ENCODE measurements at places on chromosomes 16 and 17. TPM values are rescaled to one million over a fixed set of nuclear protein-coding genes. Genes with fewer than 3 reads are reported as not detected.

Gene HIC1
- 48.6 TPM for total RNA-seq

Gene KRTAP3-1
- not detected for total RNA-seq

Gene TNFSF13
- total RNA-seq, result 19.4 TPM

Gene CMTM1
- total RNA-seq, result 1.7 TPM

DNA sequence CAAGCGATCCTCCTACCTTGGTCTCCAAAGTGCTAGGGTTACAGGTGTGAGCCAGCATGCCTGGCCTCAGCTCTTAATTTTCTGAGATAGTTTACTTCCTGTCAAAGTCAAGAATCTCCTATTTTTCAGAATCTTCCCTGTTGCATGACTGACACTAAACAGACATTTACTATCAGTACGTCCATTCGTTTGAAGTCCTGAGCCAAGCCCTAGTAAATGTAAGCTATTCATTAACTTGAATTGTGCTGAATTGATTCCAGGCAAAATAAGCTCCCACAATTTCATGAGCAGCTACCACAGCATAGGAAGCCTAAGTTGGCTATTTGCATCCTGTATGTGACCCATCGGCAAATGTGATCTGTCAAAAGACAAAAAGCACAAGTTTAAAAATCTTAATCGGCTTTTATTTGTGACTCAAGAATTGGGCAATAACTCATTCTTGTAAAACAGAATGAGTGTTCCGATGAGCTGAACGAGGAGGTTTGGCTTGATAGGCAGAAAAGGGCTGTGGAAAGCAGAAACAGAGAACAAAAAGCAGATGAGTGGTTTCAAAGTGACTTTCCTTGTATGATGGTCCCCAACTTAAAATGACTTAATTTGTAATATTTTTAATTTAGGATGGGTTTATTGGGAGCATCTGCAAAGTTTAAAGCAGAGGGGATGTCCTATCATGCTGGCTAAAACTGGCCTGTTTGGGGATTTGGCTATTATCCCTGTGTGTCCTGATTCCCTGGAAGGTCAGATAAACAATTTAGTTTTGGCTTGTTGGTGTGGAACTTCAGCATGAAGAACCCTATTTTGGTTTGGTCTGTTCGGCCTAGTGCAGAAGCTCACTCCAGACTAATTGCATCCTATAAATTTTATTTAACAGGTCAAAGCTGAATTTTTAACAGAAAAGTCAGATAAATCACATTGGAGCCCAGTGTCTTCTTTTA lies 14.2 kb downstream of the RNF112 start:
- no peak overlapping the region for H3K4me3 ChIP-seq
- no peaks in the 10 kb centered on the region for H3K36me3 ChIP-seq

- no peak overlapping the region for H3K4me3 ChIP-seq
- no peaks in the 10 kb centered on the region for H3K4me1 ChIP-seq
- H3K36me3 ChIP-seq, result no peaks in the 10 kb centered on the region
- no peak for DNase-seq
These were observed 13.6 kb upstream of the NLRC5 start for GRCh38 chr16:56975714-56976113.

DNA sequence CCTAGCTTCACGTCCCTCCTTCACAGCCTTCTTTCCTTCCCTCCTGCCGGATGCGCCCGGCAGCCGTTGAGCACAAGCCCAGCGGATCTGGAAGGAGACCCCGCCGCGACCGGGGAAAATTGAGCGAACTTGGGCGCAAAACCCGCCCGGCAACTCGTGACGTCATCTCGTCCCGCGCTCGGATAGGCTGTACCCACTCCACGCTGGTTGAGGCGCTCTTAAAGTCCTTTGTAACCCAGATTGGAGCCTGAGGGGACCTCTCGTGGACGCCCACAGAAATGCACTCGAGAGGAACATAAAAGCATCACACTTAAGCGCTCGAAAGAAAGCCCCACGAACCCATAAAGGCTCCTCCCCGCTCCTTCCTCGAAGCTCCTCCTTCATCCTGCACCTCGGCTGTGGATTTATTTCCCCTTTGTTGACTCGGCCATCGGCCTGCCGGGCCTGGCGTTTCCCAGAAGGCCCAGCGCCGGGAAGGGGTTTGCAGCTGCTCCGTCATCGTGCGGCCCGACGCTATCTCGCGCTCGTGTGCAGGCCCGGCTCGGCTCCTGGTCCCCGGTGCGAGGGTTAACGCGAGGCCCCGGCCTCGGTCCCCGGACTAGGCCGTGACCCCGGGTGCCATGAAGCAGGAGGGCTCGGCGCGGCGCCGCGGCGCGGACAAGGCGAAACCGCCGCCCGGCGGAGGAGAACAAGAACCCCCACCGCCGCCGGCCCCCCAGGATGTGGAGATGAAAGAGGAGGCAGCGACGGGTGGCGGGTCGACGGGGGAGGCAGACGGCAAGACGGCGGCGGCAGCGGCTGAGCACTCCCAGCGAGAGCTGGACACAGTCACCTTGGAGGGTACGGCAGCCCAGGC lies at the start of gene PSMD3:
PSMD3 (plus strand) TSS at position 457 of the 856 bp plus-strand sequence; CDS start at position 621, 164 bp downstream.
- H3K4me3 ChIP-seq, result peak within 1 kb of the TSS; percentile 75
- H3K4me1 ChIP-seq, result peaks cover 31% of the 10 kb centered on the region

Gene PRSS8
- total RNA-seq, result not detected

DNA sequence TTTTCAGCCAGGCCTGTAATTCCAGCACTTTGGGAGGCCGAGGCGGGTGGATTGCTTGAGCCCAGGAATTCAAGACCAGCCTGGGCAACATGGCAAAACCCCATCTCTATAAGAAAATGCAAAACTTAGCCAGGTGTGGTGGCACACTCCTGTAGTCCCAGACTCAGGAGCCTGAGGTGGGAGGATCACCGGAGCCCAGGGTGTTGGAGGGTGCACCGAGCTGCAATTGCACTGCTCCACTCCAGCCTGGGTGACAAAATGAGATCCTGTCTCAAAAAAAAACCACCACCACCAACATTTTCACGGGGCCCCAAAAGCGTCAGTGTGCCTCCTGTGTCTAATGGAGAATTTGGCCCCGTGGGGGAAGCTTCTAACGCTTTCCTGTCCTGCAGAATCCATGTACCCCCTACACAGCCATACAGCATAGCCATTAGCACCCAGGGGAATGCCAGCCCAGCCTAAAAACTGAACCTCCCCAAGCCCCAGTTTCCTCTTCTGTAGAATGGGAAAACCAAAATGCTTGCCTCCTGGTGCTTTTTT lies 22.2 kb upstream of the MAP3K14 start:
- no peaks in the 10 kb centered on the region for H3K36me3 ChIP-seq
- peaks cover 19% of the 10 kb centered on the region for H3K4me1 ChIP-seq
- H3K27me3 ChIP-seq, result no peaks in the 10 kb centered on the region
- no peak for DNase-seq

DNA sequence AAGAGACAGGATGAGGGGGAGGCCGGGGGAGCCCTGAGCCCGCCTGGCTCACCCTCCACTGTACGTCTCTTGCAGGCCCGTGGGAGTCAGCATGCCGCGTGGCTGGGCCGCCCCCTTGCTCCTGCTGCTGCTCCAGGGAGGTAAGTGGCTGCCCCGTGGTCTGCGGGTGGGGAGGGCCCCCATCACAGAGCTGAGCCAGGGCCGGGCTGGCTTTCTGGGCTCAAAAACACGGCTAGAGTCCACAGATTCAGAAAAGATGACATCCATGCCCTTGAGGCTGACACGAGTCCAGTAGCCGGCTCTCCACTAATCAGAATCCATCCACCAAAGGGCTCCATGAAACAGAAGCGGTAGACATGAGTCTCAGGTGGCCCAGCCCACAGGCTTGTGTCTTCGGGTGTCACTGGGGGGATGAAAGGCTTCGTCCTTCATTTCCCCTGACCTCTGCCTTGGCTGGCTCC lies 28.0 kb downstream of the IL21R start:
- peak; percentile 85 for DNase-seq
- H3K27me3 ChIP-seq, result peaks cover 61% of the 10 kb centered on the region
- H3K27ac ChIP-seq, result no peak overlapping the region
- H3K4me1 ChIP-seq, result no peaks in the 10 kb centered on the region
- no peaks in the 10 kb centered on the region for H3K36me3 ChIP-seq
- no peak overlapping the region for H3K4me3 ChIP-seq
